Effector memory CD4-positive, alpha-beta T cell (primary cell): ENCODE measurements at places on chromosomes 11 and 22.

DNA sequence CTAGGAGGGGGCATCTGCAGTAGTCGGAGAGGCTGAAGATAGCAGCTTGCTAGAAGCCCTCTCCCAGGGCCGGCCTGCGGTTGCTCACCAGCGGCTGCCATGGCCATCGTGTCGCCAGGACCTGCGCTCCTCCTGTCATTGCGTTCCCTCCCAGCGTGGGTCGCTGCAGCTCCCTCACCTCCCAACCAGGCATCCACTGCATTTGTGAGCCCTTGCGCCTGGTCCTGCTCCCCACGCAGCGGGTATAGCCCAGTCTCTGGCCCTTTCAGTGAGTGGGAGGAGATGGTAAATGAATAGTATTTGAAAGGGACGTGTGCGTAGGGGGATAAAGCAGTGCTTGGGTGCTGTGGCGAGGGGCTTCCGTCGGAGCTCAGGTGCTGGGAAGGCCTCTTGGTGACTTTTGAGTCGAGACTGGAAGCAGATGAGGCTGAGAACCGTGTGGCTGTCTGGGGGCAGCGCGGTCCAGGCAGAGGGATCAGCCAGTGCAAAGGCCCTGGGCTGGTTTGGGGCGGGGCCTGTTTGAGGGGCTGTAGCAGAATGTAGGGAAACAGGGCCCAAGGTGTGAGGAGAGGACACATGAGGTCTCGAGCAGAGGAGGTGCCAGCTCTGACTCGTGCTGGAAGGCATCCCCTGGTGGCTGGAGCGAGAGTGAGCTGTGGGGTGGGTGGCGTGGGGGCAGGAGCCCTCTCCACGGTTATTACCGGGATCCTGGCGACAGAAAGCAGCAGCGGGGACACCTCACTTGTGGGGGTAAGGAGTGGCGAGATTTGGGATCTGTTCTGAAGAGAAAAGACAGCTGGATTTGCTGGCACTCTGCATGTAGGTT, 39.3 kb downstream of the LRP5 start:
- no peak for DNase-seq

GRCh38 chr11:1639666-1640065, 10.1 kb downstream of the KRTAP5-5 start:
- no peak for DNase-seq

- DNase-seq: no peak
Measured at GRCh38 chr22:36467946-36468345, 13.5 kb downstream of the TXN2 start.

GRCh38 chr11:34613015-34613414, 7.9 kb upstream of the EHF start:
- no peak for DNase-seq

GRCh38 chr11:103354656-103355055, 245.4 kb downstream of the DYNC2H1 start:
- DNase-seq: no peak

DNA sequence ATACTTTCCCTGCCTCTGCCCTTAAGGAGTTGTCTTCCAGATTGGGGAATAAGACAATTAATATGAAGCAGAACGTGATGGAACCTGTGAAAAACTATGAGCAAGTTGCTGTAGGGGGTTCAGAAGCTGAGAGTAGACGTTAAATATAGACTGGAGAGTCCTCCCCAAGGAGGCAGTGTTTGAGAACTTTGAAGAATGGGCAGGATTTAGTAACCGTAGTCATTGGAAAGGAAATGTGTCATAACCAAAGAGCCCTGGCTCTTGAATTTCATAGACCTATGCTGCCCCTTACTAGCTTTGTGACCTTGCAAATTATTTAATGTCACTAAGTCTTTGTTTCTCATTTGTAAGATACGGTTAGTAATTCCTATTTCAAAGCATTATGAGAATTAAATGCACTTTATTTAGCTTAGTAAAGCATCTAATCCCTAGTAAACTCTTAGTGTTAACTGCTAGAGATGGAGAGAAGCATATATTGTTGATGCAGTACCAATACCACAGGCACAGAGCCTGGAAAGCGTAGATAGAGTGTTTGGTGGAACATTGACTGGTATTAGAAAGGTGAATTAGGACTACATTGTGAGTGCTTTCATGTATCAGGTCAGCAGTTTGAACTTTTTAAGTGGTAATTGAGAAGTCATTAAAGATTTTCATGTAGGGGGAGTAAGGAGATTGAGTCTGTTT, 54.1 kb downstream of the MCAM start:
- DNase-seq: no peak

- no peak for DNase-seq
Measured at GRCh38 chr11:66976028-66976467, 944 bp downstream of the C11orf86 start.

- DNase-seq: no peak
Measured at GRCh38 chr11:70255477-70256116, 14.9 kb upstream of the PPFIA1 start.

- no peak for DNase-seq
Measured at GRCh38 chr11:77470504-77470903, 3.4 kb downstream of the PAK1 start.

GRCh38 chr22:35440129-35440528, 40.2 kb downstream of the MCM5 start:
- DNase-seq: no peak

DNA sequence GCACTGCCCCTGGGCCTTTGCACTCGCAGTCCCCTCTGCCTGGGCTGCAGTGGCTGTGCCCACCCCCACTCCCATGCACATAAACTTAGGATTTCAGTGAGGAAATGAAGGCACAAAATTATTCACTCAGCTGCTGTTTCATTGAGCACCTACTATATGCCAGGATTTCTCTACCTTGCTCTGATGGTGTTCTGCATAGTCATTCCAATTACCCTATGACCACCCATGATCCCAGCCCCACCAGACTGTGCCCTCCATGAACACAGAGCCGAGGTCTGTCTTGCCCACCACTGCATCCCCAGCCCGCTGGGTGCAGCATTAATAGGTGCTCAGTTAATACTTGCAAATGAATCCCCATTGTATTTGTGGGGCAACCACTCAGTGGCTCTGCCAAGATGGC, 10.9 kb downstream of the CYTH4 start:
- DNase-seq: no peak

- DNase-seq: no peak
Measured at GRCh38 chr11:17894929-17895658, 117.8 kb downstream of the SERGEF start.

- no peak for DNase-seq
Measured at GRCh38 chr22:46540874-46541273, 3.5 kb upstream of the CELSR1 start.

DNA sequence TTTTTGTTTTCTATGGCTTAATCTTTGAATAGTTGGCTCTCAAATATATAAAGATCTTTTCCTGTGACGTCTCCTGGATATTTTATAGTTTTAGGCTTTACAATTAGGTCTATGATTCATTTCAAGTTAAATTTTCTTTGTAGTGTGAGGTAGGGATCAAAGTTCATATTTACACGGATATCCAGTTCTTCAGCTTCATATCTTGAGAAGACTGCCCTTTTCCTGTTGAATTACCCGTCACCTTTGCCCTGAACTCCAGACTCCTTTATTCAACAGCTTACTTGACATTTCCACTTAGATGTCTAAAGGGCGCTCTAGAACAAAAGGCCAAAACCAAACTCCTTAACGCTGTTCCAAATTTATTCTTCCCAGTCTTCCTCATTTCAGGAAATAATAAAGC, 51.7 kb downstream of the TTC17 start:
- DNase-seq: no peak

DNA sequence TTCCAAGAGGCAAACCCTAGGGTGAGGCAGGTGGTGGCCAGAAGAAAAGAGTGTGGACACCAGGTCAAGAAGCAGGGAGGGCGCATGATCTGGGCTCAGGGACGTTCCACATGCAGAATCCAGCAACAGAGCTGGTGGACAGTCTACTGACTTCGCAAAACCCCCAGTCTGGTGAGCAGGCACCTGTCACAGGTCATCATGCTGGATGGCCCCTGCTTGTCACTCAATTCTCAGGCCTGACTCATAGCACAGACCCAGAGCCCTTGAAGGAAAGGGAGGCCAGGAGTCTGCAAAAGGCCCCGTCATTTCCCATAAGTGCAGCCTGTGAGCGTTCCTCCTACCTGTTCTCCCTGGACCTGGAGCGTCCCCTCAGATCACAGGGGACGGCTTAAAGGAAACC, 18.2 kb downstream of the APOL4 start:
- no peak for DNase-seq

GRCh38 chr22:49197505-49197904, 630.2 kb downstream of the BRD1 start:
- no peak for DNase-seq

GRCh38 chr22:29004647-29005371, 56.8 kb downstream of the C22orf31 start:
- no peak for DNase-seq

DNA sequence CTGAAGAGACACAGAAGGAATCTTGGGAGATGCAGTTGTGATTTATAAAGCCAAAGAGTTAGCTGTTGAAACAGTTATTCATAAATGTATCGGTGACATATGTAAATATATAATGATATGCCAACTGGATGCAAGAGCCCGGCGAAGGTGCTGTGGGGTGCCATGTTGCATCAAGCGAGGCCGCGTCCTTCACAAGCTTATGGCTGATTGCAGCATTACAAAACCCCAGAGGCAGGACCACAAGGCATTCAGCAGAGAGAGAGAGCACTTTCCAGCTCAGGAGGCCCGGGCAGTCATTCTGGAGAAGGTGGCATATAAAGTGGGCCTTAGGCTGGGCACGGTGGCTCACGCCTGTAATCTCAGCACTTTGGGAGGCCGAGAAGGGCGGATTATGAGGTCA, 65.6 kb downstream of the LARGE1 start:
- DNase-seq: no peak

- no peak for DNase-seq
Measured at GRCh38 chr11:21464601-21465193, 728.2 kb upstream of the ANO5 start.

DNA sequence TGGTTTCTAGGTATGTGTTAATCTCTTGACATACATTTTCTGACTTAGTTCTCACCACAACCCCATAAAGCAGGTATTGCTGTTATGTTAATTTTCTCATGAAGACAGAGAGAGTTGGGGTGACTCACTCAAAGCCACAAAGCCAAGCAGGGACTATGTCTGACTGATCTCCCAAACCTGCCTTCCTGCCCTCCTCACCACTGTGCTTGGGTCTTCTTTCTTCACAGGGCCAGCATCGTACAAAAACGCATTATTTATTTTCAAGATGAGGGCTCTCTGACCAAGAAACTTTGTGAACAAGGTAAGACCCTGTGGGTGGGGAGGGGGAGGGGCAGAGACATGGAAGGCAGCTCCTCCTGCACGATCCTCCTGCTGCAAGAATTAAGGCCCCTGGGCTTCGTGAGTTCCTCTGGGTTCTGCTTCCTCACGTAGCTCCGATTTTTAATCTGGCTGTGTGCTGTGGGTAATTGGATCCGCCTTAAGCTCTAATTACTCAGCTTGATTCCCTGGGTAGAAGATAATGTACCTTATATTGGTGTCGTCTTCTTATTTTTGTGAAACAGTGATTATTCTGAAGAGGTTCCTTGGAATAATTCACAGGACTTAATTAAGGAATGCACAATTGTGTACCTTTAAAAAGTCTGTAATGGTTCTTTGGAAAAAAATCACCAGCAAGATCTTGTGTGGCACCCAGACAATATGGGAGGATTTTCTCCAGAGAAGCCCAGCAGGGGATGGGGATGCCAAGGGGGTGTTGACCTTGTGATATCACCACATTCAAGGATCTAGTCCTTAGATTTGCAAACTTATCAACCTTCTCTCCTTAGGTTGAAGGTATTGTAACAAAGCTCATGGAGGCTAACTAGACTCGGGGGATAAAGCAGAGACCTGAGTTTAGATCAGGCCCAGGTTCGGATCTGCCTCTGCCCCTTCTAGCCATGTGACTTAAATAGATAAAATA, 112.9 kb downstream of the SPON1 start:
- DNase-seq: peak; percentile 49

DNA sequence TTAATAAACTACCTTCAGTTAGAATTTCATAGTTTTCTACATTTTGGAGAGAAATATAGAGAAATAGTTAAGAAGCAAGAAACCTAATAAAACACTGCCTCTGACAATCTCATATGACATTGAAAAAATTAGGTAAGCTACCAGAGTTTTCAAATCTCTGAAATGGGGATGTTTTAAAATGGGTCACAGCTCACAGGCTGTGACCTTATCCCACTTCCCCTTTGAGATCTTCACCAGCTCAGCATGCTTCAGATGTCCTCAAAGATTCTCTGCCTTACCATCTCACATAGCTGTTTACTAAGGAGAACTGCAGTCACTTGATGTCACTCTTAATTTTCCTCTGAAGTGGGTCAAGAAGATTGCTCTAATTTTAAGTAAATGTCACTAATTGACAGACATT, 717.8 kb downstream of the JRKL start:
- DNase-seq: no peak

- no peak for DNase-seq
Measured at GRCh38 chr11:130157101-130157500, 2.5 kb upstream of the ST14 start.

GRCh38 chr11:111765320-111765983, 737 bp downstream of the PPP2R1B start:
- DNase-seq: no peak

- DNase-seq: no peak
Measured at GRCh38 chr22:25030636-25031035, 78.1 kb downstream of the KIAA1671 start.

- DNase-seq: no peak
Measured at GRCh38 chr11:57158599-57158998, 23.2 kb upstream of the LRRC55 start.

DNA sequence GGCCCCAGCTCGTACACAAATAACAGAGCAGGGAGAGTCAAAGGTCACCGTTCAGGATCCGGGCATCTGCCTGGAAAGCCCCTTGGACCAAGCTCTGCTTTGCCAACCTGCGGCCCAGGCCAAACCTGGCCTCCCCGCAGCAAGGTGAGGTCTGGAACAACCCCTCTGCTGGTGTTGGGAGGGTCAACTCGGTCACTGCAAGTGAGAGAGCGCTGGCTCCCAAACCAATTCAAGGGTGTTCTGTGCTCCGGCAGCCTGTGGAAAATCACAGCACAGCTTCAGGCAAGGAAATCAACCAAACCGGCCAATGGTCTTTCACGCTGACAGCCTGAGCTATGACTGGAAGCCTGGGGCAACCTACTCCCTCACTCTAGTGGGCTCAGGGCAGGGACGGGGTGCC, 63.4 kb downstream of the MYH9 start:
- DNase-seq: no peak
